ENCODE measurements at places on chromosomes 16 and 17.

DNA sequence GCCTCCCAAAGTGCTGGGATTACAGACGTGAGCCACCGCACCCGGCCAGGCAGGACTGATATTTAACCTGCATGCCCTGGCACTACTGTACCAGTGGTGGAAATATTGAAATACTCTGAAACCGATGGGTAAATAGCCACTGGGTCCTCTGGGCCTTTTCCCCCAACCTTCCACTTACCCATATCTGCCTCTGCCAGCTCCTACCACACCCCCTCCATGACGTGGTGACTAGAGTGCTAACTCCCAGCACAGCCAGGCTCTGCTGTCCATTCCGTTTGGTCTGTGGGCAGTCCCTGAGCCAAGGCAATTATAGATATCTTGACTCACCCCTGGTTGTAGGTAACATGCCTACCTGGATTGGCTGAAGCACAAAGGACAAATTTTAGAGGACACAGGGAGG lies 187.8 kb downstream of the PRKCB start:
- DNase-seq = no peak

DNA sequence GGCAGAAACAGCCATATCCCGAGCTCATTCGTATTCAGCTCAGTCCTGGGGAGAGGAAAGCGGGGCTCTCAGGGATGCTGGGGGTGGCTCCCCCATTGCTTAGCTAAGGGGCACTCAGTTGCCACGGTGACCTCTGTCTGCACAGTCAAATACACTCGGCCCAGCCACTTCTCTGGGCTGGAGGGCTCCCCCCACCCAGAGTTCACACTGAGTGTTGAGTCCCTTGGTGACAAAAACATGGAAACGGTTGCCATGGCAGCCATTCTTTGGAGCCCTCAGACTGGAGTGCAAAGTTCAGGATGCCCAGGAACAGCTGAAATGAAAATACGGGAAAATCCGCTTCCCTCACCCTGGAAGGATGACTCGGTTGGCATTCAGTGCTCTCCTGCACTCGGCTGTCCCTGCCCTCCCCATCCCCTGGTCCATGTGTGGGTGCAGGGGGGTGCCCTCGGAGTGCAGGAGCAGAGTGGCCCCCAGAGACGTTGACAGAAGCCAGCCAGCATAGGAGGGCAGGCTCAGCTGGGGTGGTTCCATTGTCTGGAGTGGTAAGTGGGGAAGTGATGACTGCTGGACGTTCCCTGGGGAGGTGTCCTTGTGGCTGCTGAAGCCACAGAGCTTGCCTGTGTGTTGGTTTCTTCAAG lies 216.5 kb downstream of the NTN1 start:
- no peak for DNase-seq

DNA sequence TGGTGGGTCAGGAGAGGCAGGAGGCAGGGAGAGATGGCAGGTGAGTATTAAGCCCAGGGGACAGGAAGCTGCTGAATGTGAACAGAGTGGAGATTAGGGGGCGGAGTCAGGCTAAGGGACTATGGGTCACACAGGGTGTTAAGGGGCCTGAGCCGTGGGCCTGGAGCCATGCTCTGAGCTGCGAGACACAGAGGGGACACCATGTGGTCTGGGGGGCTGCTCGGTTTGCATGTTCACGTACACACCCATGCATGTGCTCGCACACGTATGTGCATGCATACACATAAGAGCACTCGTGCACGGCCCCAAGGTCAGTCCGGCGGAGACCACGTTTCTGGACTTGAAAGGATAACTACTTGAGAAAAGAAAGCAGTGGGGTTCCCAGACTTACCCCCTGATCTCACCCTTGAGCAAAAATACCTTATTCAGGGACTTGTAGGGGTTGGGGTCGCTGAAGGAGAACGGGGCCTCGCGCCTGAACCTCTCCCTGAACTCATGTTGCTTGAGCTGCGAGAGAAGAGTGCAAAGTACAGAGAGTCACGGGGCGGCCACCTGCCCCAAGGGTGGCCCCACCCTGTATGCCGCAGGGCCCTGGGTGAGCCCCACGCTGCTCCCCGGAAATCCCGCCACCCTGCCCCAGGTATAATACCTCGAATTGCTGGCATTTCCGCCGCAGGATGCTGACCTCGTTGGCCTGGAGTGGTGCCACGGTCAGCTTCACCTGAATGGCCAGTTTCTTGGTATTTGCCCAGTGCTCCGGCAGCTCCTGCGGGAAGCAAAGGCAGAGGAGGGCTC lies 50.8 kb downstream of the DNAH17 start:
- no peak for DNase-seq

- no peak for DNase-seq
These were observed 18.2 kb upstream of the ERN1 start for GRCh38 chr17:64148017-64148631.

- DNase-seq = peak; percentile 61
These were observed 946 bp downstream of the OSGIN1 start for GRCh38 chr16:83953796-83954576.

GRCh38 chr17:50583641-50584040 lies 23.1 kb downstream of the CACNA1G start:
- DNase-seq = no peak

GRCh38 chr17:41196068-41196467 lies 6.4 kb downstream of the KRTAP9-1 start:
- no peak for DNase-seq

- no peak for DNase-seq
These were observed 30.7 kb downstream of the CIITA start for GRCh38 chr16:10907757-10908045.

DNA sequence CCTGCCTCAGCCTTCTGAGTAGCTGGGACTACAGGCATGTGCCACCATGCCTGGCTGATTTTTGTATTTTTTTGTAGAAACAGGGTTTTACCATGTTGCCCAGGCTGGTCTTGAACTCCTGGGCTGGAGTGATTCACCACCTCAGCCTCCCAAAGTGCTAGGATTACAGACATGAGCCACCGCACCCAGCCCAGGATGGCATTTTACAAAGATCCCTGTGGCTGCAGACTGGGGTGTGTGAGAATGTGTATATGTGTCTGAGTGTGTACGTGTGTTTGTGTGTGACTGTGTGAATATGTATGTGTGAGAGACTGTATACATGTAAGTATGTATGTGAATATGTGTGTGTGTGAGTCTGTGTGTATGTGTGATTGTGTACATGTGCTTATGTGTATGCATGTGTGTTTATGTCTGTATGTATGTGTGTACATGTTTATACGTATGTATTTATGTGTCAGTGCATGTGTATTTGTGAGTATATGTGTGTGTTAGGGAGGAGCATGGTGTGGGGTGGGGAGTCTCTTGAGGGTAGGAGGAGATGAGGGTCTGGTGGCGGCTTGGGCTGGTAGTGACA lies 17.0 kb downstream of the RPTOR start:
- no peak for DNase-seq

DNA sequence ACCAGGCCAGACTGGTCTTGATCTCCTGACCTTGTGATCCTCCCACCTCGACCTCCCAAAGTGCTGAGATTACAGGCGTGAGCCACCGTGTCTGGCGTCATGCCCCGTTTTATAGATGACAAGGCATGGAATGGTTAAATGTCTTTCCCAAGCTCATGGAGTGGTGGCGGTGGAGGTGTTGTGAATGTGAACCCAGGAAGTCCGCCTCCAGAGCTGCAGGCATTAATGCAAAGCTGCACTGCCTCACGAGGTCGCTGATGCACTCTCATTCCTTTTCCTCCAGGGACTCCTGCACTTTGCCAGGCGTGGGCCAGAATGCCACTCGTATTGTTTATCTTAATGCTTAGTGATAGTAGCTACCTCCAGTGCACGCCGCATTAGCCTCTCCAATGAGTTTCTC lies 149.6 kb downstream of the WWOX start:
- DNase-seq = no peak

DNA sequence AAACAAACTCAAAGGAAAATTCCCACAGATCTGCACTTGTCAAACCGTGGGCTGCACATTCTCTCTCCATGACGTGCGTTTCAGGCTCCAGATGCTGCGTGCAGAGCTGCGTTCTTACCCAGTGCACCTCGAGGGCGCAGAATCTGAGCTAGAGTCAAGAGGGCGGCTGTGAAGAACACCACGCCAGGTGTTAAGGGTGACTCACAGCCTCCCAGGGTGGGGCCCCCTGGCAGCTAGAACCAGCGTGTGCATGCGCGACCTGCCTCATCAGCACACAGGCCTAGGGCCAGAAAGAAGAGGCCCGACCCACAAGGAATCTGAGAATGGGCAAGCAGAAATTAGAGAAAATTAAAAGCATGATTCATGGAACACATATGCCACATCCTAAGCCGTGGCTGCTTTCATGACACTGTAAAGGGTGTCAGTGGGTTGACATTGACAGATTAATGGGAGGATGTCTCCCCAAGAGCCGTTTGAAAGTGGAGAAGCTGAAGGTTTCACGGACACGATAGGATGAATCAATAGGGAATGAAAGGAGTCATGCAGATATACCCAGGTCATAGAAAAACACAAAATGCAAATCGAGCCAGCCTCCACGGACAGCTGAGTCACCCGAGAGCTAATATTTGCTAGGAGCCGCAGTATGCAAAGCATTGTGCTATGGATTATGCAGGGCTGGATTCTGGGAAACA lies 29.0 kb downstream of the MARCHF10 start:
- peak; percentile 27 for DNase-seq

DNA sequence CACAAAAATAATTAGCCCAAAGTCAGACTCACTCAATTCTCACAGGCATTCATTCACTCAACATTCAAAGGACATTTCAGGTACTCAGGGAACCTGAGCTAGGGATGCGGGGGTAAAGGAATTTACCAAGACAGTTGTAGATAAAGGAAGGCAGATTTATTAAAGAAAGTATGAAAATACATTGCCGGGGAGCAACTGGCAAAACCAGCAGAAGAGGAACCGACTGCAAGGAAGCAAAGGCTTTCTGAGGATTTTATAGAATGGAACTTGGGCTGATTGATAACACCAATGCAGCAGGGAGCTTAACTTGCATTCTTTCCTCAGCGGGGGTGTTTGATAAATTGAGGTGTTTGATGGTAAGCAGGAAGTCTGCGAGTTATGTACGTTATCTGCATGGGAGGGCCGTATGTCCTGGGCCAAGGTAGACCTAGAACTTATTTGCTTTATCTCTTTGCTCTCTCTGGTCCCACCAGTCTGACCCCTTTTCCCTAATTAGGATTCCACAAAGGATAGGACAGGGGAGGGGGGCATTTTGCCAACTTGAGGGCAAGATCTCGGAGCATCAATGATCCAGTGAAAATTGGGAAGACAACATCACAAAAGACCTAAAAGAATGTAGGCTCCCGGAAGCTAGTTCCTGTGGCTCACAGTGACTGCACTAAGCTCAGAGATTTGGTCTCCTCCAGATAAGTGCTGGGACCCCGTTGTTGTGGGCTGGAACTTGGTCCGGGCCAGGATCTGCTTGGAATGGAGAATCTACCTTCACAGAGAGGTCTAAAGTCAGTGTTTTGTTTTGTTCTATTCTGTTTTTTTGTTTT lies 5.8 kb upstream of the MT3 start:
- DNase-seq = no peak

DNA sequence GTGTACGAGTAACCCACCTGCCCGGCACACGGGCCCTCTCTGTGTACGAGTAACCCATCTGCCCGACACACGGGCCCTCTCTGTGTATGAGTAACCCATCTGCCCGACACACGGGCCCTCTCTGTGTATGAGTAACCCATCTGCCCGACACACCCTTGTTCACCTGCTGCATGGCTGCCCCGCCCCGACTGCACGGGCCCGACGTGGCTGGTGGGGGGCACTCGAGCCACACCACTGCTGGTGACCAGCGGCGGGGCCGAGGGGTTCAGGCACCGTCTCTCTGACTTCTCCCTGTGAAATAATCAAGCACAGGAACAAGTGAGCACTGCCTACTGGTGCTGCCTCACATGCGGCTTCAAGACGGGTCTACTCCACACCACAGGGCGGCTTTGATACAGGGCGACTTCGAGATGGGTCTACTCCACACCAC lies 22.1 kb downstream of the MAP1LC3B start:
- no peak for DNase-seq

DNA sequence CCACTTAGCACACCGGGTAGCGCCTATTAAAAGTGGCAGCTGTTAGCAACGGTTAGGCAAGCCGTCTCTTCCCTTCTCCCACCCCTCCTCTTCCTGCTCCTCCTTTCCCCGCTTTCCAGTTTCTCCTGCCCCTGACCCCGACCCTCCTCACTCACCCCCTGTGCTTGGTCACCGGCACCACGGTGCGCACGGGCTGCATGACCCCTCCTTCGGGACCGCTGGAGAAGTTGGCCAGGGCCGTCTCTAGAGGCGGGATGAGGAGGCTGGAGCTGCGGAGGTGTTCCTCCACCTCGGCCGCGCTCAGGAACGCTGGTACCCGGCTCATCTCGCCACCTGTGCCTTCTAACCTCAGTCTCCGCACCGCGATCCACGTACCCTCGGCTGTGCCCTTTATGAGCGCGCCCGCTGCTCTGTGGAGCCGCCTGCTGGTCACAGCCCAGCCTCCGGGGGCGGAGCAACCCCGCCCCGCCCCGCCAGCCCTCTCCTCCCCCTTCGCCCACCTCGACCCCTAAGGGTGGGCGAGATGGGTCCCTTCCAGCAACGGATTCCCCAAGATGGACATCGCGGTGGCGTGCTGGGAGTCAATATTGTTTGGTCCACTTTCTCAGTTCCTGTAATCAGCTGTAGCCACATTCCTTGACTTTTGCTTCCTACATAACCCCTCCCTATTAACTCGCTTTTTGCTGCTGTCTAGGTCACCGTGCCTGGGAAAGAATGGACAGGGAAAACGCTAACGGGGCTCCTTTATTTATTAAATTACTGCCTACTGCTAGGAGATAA lies at the start of gene CRYM:
CRYM (minus strand) TSS at position 364 of the 780 bp plus-strand sequence; CDS start at position 325, 39 bp downstream.
- DNase-seq = peak; percentile 18

- no peak for DNase-seq
These were observed 260.1 kb downstream of the IRX3 start for GRCh38 chr16:54026456-54026855.

DNA sequence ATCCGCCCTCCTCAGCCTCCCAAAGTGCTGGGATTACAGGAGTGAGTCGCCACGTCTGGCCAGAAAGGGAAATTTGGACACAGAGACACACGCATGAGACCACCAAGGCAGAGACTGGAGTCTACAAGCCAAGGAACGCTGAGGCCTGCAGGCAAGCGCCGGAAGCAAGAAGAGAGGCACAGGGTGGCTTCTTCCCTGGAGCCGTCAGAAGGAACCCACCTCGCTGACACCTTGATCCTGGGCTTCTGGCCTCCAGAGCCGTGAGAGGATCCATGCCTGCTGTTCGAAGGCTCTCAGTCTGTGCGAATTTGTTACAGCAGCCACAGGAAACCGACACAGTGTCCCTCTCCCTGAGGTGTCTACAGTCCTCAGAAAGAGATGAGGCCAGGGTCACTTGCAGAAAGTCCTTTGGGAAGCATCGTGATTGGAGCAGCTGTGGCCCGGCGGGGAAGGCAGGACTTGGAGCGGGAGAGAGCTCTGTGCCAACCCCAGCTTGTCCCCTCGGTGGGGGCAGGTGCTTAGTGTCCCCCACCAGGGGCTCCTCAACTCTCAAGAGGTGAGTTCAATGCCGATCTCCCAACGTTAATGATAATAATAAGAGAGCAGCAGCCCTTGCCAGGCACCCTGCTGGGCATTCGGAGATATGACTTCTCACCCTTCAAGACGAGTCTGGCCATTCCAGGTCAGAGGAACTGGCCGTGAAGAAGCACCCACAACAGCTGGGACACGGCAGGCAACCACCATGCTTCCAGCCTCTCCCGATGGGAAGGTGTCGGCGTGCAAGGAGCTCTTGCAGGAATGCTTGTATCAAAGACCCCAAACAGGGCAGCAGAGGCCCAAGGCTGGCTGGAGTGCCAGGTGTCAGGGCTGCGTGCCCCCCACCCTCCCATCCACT lies 68.4 kb upstream of the TNRC6C start:
- DNase-seq = no peak

All from SK-N-DZ (cell line).